ENCODE measurements at places on chromosomes 5 and 9. TPM values are rescaled to one million over a fixed set of nuclear protein-coding genes. Genes with fewer than 3 reads are reported as not detected.

Gene TXNDC8
- not detected for total RNA-seq

Gene PCDHGC5
- total RNA-seq = 0.52 TPM

Gene SAPCD2
- 2.5 TPM for total RNA-seq

Gene NAIF1
- 9.5 TPM for total RNA-seq

Gene CYLC2
- total RNA-seq = not detected

Gene CDH6
- not detected for total RNA-seq

Gene KIF2A
- 94.5 TPM for total RNA-seq

Gene DHFR
- total RNA-seq = 10.4 TPM

Gene PCDHA1
- total RNA-seq = under 0.01 TPM

Gene SHISAL2B
- not detected for total RNA-seq

Gene PTPN3
- 2.6 TPM for total RNA-seq

Gene LCN15
- total RNA-seq = not detected

Gene TERT
- total RNA-seq = not detected

Gene PAM
- total RNA-seq = 260 TPM

Gene UBAC1
- 26.8 TPM for total RNA-seq

Gene DBH
- not detected for total RNA-seq

Gene TRAF1
- 0.43 TPM for total RNA-seq

Gene MARCHF3
- total RNA-seq = 109 TPM

Gene CCDC152
- total RNA-seq = 0.11 TPM

Gene MCTP1
- total RNA-seq = 43.4 TPM

Gene PCA3
- total RNA-seq = 0.11 TPM

Gene TUT7
- 27.4 TPM for total RNA-seq
